ENCODE measurements at places on chromosomes 6 and 20.
A peak's percentile ranks its signal among the peaks of the same experiment; 100 is the strongest.

- no peak for DNase-seq
These were observed 113.9 kb upstream of the ZNF217 start for GRCh38 chr20:53707371-53708055.

- no peak for DNase-seq
These were observed 15.4 kb downstream of the FKBP1A start for GRCh38 chr20:1377341-1377871.

DNA sequence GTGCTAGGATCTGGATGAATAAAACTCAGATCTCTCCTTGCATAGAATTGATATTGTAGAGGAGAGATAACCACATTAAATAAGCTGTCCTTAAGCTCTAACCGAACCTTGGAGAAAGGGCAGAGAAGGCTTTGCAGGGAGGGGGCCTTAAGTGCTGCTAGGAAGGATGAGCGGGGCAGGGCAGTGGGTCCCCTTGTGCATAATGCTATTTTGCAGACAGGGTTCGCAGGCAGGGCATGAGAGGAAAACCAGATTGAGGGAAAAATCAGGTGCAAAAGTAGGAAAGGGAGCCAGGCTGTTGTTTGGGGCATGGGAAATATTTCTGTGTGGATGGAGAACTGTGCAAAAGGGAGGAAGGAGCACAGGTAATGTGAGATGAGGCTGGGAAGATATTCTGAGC, 383.0 kb upstream of the JARID2 start:
- DNase-seq = no peak

- DNase-seq = no peak
These were observed 51.1 kb downstream of the SLC22A1 start for GRCh38 chr6:160172704-160173103.

DNA sequence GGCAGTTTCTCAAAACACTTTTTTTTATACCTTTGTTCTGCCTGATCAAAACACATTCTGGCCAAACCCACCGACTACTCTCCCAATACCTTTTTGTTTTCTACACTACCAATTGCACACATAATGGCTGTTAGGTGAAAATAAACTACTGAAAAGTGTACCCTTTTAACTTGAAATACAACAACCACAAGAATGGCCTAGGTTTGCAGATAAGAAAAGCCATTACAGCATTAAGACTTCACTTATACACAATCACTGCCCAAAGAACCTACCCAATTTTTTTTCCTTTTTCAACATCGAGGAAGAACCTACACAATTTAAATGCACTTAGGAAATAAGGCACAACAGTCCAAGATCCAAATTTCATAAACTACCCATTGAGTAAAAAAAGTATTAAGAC, 1.8 kb downstream of the SEC63 start:
- no peak for DNase-seq

GRCh38 chr6:90343576-90343975, 46.9 kb upstream of the BACH2 start:
- no peak for DNase-seq

- DNase-seq = no peak
These were observed 132.1 kb upstream of the ARID1B start for GRCh38 chr6:156645097-156645496.

- DNase-seq = no peak
These were observed 4.9 kb downstream of the PREX1 start for GRCh38 chr20:48822879-48823385.

DNA sequence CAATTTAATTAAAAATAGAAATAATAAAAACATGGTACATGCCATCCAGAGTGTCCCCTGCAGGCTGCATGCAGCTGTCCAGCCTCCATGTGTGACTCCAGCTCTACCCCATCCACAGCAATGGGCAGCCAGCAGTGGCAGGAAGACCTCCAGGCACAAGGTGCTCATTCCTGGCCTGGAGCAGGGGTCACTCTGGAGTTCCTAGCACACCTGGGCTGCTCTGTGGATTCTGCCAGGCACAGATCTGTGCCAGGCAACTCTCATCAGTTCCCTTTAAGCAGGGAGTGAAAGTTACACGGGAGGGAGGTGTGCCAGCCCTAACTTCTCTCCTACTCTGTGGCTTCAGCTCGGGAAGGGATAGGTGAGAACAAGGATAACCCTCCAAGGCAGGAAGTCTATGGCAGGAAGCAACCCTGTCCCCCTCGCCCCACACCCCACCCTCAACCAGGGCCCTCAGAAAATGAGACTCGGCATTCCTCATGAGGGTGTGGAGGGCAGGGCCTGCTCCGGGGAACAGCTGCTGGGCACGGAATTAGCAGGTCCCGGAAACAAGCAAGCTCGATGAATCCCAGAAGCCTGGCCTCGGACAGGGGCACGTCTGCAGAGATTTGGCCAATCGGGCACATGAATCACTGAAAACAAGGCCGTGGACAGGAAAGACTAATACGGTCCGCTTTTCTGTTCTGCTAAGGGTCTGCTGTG, 10.0 kb downstream of the JPH2 start:
- DNase-seq = peak; percentile 81

DNA sequence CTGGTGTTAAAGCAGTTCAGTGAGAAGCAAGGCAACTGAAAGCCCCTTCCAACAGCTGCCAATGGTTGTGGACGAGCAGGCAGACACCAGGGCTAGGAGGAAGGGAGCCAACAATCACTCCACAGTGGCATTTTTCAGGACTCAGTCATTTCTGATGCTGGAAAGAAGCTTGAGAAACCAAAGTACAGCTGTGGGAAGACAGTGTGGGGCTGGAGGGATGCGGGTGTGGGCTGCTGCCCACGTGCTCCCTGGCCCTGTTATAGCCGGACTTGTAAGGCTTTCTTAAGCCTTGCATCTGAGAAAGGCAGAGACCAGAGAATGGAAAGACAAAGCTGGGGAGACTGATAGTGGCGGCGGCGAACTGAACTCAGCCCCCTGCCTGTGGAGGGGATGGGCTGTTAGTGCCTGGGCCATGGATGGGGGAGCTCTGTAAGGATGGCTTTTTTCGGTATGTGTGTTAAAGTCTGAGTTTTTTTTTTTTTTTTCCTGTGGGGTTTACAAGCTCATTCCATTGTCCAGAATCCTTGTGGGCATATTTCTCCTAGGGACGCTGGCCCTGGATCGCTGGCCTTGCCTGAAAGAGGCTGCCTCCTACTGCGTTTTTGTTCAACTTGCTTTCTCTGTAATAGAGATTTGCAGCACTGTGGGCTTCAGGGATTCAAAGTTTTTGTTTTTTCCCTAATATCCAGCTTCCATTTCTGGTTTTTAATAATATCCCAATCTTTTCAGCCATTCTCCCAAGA, 91.7 kb downstream of the GJA10 start:
- DNase-seq = no peak

DNA sequence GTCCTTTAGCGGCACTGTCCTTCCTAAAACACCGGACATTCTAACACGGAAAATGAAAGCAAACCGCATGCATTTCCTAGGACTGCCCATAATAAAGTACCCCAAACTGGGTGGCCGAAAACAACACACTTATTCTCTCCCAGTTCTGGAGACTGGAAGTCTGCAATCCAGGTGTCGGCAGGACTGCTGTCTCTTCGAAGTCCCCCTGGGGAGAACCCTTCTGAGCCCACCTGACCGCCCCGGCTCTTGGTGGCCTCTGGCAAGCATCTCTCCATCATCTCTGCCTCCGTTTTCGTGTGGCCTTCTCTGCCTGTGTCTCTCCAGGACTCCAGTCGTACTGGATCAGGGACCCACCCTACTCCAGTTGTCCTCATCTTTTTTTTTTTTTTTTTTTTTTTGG, 55.4 kb downstream of the SYNJ2 start:
- no peak for DNase-seq

DNA sequence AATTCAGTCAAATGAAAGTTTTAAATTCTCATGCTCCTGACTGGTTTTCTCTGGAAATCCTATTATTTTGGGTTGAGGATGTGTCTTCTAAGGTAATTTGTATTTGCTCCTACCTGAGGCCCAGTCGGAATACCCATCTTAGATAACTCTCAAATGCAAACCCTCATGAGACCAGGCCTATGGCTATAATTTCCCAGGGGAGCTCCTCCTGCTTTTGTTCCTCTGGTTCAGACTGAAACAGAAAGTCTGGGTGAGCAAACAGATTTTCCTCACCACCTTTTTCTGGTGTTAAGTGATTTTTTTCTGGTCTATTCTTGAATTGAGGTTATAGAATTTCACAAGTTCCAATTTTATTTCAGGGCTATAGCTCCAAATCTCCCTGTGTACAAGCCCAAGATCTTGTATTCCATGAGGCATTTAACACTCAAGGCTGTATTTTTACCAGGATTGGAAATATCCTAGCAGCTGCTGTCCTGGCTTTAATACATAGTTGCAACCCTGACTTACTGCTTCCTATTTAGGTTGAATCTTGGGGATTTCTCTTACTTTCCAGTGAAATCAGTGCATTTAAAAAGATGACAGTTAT, 169.1 kb upstream of the PTCHD4 start:
- DNase-seq = no peak

GRCh38 chr6:2980465-2980855, 9.1 kb upstream of the SERPINB6 start:
- DNase-seq = no peak

DNA sequence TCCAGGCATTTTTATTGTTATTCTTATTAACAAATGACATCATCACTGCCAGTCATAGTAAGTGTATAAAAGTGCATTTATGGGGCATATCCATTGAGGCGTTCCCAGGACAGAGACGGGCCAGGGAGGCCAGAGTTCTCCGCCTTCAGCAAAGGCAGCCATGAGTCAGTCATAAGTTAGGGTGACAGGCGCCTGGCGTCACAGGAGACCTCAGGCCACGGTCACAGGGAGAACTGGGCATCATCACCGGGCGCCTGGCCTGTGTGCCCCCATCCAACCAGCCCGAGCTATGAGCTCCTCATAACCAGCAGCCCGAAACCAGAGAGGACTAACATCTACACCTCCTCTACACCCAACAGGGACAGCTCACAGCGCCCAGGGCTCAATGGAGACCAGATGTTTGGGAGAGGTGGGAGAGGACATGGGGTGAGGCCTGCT, 259.2 kb downstream of the DLL1 start:
- DNase-seq = peak; percentile 14

- DNase-seq = no peak
These were observed 15.6 kb upstream of the VSX1 start for GRCh38 chr20:25097498-25097897.

DNA sequence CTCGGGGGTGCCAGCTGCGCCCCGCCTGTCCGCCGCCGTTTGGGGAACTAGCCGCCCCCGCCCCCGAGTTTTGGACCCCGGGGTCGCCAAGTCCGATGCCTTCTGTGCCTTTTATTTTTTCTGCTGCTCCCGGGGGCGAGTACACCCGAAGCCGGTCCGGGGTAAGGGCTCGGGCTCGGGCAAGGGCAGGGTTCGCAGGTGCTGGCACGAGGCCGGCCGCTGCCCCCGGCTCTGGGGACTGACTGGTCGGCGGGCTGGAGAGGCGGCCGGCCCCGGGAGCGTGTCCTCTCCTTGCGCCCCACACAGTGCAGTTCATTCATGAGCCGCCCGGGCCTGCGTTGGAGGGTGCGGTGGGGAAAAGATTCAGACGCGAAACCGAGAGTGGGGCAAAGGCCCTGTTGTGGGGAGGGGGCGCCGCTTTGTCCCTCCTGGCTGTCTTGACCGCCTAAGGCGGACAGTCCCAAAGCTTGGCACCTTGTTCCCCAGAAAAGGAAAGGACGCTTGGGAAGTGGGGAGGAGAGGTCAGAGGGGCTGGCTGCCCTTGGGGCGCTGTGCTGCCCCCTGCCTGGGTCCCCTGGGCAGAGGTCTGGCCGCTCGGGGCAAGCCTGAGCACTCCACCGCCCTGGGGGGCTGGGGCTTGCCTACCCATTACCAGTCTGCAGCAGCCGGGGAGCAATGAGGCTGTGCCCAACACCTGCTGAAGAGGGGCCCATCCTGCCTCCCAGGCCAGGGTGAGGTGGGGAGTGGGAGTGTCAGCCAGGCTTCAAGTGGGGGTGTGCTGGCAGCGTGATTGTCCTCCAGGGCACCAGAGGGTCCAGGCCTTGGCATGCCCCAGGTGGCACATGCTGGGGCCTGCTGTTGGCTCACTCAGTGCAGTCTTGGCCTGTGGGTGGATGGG, 915 bp downstream of the TMEM63B start:
- peak; percentile 79 for DNase-seq

GRCh38 chr6:156598071-156598854, 178.9 kb upstream of the ARID1B start:
- no peak for DNase-seq
